IMR-90 (cell line): ENCODE measurements at places on chromosomes 5 and 9. TPM values are rescaled to one million over a fixed set of nuclear protein-coding genes. Genes with fewer than 3 reads are reported as not detected.

Gene AFAP1L1
- total RNA-seq, result 5.3 and 5.7 TPM in 2 replicates

Gene FOXD4L6
- total RNA-seq, result not detected in 2 replicates

Gene RPP25L
- 13.3 and 20.4 TPM in 2 replicates for total RNA-seq

Gene TERT
- not detected in 2 replicates for total RNA-seq

Gene PCDHB6
- total RNA-seq, result under 0.01 TPM in 1 of 2 replicates, not detected in the other

Gene WDR31
- total RNA-seq, result 0.28 and 0.36 TPM in 2 replicates
